Bone marrow (tissue), 2 donors: ENCODE measurements at places on chromosomes 13 and 19.
A peak's percentile ranks its signal among the peaks of the same experiment; 100 is the strongest.

GRCh38 chr13:85137516-85137915 lies 661.7 kb downstream of the SLITRK6 start:
- DNase-seq: no peak

DNA sequence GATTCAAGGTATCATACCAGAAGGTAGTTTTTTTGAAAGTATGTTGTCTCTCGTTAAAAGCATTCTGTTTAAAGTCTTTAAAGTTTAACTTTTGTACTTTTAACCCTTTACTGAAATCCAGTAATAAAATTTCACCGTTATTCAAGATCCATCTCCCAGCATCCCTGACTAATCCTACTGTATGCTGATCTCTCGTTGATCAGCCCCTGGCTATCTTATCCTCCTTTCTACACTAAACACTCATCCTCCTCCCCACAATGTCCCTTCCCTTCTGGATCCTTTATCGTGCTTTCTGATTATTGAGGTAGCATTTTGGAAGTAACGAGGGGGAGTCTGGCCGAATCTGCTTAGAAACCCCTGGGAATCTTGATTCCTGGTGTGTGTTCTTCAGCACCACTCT lies 1.3 kb downstream of the TPP2 start:
- no peak for DNase-seq

GRCh38 chr13:50810998-50811397 lies 32.5 kb downstream of the DLEU7 start:
- no peak for DNase-seq

DNA sequence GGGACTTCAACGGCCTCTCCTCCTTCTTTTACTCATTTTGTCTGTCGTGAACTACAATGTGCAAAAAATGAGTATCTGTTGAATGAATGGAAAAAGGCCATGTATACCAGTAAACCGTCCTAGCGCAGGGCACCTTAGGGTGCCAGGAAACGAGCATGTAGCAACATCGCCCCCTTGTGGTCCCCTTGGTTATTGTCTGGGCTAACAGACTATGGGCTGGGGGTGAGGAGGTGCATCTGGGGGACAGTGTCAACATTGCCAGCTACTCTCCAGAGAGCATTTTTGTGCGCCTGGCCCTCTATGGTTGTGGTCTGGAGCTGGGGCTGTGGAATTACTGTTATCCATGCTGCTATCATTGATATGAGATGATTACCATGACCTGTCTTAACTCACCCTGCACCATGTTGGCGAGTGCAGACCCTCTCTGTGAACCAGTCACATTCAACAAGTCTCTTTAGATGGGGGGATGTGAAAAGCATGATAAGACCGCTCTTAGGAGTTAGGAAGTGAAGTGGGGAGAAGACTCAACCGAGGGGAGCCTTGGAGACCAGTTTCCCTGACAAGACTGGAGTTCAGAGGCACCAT lies 22.8 kb upstream of the SIGLEC11 start:
- DNase-seq: peak; percentile 53

GRCh38 chr13:99385940-99386339 lies 78.7 kb upstream of the GPR183 start:
- DNase-seq: no peak

DNA sequence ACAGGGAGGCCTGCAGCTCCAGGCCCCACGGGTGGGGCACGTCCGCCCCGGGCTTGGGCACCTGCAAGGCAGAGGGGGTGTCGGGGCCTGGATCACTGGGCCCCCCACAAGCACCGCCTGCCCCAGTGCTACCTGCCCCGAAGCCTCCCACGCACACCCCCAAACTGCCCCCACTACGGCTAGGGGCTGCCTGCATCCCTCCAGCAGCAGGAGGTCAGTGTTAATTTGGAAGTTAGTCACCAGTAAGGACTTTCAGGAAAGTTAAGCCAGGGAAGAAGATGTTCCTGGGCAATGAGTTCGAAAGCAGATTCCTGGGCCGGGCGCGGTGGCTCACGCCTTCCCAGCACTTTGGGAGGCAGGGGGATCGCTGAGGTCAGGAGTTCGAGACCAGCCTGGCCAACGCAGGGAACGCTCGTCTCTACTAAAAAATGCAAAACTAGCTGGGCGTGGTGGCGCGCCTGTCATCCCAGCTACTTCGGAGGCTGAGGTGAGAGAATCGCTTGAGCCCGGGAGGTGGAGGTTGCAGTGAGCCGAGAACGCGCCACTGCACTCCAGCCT lies 5.5 kb downstream of the PEAK3 start:
- DNase-seq: no peak

DNA sequence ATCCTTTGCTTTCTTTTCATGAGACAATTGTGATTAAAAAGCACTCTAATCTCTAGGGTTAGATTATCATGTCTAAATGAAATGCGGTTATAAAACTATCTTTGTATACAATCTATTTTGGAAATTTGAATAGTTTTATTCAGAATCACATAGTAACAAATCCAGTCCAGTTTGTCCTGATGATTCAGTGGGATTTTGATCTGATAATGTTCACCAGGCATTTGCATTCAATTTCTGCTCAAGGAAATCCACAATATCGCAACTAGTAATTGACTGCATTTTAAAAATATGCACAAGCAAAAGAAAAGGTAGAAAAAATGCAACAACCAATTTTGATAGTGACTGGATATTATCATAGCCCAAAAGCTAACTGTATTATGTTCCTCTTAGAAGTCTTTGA lies 63.8 kb downstream of the ITGBL1 start:
- DNase-seq: no peak

DNA sequence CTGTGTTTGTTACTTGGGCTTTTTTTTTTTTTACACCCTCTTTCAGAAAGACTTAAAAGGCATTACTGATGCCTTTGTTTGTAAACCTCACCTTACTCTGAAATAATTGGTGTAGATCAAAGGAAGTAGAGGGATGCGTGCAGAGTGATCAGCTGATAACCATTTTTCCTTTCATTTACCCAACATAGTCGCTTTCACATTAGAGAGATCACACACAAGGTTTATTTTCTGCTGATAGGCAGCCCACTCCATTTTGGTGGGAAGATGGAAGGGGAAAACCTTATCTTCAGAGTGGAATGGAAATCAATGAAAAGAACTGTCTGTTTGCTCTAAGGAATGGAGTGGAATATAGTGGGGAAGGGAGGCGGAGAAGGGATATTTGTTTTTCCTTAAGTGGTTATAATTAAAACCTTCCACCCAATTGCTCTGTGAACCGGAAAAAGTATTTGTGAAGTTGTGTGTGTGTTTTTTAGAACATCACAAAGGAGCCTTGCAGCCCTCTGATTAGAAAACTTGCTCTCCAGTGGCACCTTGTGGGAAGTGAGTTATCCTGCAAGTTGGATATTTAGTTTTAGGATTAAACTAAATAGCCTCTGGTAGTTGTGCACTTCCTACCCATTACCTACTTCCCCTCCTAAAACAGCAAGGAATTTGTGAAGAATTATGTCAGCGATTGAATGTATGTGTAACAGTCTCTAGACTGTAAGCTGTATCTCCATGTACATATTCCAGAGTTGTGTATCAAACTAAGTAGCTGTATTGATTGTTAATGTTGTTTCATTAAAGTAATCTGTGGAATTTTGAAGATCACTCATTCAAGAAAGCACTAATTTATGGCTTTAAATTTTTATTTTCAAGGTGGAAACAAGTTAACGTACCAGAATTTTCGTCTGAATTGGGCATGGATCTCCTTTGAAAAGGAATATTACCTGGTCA lies 76.8 kb downstream of the FREM2 start:
- DNase-seq: no peak

- DNase-seq: no peak
Observed at GRCh38 chr13:33153421-33154404, 131.8 kb downstream of the STARD13 start.

GRCh38 chr13:49020940-49021553 lies 45.3 kb downstream of the FNDC3A start:
- no peak for DNase-seq

- no peak for DNase-seq
Observed at GRCh38 chr19:3543150-3544057, 4.4 kb downstream of the TEKTIP1 start.

DNA sequence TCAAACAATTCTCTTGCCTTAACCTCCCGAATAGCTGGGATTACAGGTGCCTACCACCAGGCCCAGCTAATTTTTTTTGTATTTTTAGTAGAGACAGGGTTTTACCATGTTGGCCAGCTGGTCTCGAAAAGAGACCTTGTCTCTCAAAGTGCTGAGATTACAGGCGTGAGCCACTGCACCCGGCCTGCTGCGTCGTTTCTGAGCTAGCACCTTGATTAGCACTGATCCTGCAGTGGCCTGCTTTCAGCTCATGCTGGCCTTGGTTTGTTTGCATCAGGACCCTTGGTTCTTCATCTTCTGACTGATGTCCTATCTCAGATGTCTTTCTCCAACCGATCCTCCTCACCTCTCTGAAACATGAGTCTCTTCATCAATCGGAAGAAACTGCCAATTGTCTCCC lies 4.9 kb upstream of the TFDP1 start:
- no peak for DNase-seq

- no peak for DNase-seq
Observed at GRCh38 chr13:64186503-64187250, 2771.0 kb upstream of the PCDH20 start.

- DNase-seq: no peak
Observed at GRCh38 chr19:46365561-46365960, 18.7 kb downstream of the PPP5C start.

DNA sequence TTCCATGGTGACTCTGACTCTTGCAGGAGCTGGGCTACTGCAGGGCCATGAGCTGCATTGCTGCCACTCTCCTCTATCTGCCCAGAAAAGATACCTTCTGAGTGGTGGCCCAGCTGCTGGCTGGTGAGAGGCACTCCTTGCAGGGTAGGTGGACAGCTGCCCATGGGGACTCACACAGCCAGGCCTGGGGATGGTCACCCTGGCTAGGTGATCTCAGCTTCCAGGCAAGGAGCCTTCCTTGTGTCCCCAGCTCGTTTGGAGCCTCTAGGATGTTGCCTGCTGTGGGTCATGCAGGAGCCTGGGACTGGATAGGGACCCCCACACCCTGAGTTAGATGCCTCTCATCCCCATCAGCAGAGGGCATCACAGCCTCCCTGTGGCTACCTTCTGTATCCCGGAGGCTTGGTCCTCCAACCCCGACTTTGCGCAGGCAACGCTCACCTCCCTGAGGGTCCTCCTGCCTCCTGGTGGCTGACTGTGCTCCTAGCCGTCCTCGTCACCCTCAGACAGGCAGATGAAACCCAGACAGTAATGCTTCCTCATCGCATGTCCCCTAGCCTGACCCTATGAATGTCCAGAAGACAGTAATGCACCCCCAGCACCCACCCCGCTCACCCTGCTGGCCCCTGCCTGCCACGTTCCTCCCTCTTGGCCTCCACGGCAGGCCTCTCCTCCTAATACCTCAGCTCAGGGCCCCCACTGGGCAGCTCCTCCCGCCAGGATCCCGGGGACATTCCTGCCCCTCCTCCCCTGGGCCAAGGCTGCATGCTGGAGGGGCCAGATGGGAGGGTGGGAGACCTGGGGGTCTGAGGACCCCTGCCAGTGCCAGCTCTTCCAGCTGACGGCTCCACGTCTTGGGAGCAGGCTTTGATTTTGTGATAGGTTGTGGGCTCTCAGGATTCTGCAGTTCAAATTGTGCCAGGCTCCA lies 13.6 kb upstream of the ZNF14 start:
- no peak for DNase-seq
